ENCODE measurements at places on chromosomes 12 and 14. TPM values are rescaled to one million over a fixed set of nuclear protein-coding genes. Genes with fewer than 3 reads are reported as not detected.

- H3K36me3 ChIP-seq = no peaks in the 10 kb centered on the region
- H3K4me1 ChIP-seq = peaks cover 3% of the 10 kb centered on the region
- no peak overlapping the region for H3K27ac ChIP-seq
- no peak for DNase-seq
- H3K4me3 ChIP-seq = no peak overlapping the region
These were observed 188.5 kb upstream of the TMEM132C start for GRCh38 chr12:128078301-128078971.

Gene MIP
- not detected for total RNA-seq

DNA sequence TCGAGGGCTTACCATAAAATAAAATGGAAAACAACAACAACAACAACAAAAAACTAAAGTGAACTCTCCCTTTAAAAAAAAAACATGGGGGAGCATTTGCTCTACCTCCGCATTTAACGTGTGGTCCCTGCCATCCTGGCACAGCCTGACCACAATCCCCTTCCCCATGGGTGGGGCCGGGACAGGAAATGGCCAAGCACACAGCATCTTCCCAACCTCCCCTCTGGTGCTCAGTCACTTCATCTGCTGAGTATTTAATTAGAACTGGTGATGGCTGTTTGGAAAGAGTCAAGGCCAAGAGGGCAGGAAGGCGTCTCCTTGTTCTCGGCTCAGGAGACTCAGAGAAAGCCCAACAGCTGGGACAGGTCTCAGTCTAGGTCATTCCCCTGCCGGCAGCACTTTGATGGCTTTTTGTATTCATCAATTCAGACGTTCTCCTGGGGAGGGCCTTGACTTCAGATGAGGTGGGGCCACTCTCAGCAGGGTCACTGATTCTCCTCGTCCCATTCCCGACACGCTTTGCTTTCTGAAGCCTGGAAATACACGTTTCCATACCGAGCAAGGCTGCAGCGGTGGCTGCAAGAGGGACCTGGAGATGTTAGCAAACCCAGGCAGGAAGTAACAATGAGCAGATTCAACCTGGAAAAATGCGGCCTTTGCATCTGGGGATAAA is 44.4 kb downstream of the ANO2 start:
- no peaks in the 10 kb centered on the region for H3K36me3 ChIP-seq
- DNase-seq = no peak
- H3K27ac ChIP-seq = no peak overlapping the region

Gene SYNJ2BP
- 10.3 TPM for total RNA-seq

Gene KLRF1
- total RNA-seq = not detected

DNA sequence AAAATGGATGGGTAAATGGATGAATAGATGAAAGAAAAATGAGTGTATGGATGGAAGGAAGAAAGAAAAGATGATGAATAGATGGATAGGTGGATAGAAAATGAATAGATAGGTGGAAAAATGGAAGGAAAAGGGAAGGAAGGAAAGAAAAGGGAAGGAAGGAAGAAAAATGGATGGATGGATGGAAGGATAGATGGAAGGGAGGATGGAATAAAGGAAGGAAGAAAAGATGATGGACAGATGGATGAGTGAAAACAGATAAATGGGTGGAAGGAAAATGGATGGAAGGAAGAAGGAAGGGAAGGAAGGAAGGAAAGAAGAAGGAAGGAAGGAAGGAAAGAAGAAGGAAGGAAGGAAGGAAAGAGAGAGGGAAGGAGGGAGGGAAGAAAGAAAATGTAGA is 107.4 kb downstream of the DICER1 start:
- no peaks in the 10 kb centered on the region for H3K36me3 ChIP-seq
- H3K27me3 ChIP-seq = peaks cover 8% of the 10 kb centered on the region
- no peaks in the 10 kb centered on the region for H3K4me1 ChIP-seq
- no peak for DNase-seq

DNA sequence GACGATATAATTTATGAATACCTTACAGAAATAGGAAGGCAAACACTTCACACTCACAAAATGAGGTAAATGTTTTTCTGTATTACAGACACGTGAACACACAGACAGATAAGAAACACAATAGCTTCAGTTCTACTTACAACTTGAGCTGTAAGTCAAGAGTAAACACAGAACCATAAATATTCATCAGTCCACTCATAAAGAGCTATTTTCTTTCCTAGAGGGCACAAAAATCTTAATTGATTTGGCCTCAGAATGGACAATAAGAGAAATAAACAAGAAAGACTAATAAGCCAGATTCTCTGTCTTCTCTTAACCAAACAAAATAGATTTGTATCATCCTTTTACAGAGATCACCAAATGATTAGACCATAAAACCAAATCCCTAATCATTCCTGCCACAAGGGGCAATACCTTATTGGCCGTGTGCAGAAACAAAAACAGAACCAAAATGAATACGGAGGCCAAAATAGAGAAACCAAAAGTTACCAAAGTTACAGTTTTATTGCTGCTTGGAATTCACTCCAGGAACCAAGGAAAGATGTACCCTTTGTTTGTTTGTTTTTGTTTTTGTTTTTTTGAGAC is 38.1 kb upstream of the GARIN2 start:
- H3K4me1 ChIP-seq = no peaks in the 10 kb centered on the region
- H3K36me3 ChIP-seq = no peaks in the 10 kb centered on the region
- H3K27ac ChIP-seq = no peak overlapping the region

DNA sequence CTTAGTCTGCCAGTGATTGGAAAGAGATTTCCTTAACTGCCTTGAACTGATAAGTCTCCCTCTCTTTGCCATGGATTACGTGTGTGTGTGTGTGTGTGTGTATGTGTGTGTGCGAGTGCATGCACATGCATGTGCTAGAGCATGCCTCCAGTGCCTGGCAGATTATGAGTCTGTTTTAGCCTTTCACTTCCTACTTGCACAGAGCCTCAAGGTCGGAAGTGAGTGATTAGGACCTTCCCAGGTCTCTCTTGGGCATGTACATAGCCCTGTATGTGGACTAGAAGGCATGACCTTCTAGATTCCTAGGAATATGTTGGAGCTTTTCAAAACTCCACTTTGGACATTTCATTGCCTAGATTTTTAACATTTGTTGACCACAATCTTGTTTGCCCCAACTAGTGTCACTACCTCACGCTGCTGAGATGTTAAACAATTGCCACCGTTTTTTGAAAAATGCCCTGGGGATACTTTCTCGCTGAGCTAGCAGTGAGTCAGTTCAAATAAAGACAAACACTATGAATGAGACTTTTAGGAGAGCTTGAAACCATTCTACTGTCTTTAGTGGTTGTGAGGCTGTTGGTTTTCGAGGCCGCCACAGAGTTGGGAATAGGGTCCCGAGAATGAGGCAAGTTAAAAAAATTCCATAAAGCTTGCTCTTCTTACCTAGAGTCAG is 28.2 kb downstream of the KIAA0586 start:
- no peak overlapping the region for H3K27ac ChIP-seq
- H3K27me3 ChIP-seq = no peaks in the 10 kb centered on the region
- peaks cover 67% of the 10 kb centered on the region for H3K36me3 ChIP-seq
- no peaks in the 10 kb centered on the region for H3K4me1 ChIP-seq
- H3K4me3 ChIP-seq = no peak overlapping the region
- DNase-seq = no peak

- H3K27me3 ChIP-seq = no peaks in the 10 kb centered on the region
- DNase-seq = no peak
- no peak overlapping the region for H3K27ac ChIP-seq
These were observed 14.5 kb downstream of the GMFB start for GRCh38 chr14:54474232-54474793.

Gene PTHLH
- not detected for total RNA-seq

DNA sequence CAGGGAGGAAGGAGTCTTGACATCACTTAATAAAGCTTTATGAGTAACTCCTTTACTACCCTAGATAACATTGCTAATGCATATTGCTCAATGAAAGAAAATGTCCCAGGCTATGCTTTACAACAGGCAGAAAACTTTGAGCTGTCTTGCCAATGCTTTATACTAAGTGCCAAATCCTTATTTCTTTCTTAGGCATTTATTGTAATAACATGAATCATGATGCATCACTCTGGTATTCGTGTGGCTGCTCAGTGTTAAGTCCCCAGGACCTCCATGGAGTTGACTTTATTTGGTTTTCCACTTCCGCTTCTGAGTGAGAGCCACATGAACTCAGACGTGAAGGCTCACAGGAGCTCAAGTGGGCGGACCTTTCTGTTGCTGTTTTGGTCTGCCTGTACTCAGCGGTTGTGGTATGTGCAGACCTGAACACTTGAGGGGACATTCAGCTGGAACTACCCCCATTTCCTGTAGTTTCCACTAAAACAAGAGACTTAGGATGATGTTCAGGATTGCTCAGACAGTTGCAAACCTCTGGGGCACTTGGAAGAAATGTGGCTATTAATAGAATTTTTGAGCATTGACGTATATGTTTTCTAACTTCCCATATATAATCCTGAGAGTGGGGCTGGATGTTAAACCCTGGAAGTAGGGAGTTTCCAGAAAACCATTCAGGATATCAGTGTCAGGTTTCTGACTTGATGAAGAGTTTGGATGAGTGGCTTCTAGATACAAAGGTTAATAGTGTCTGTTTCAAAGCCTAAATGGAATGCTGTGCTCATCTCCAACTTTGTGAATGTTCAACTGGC is 258.6 kb downstream of the MSRB3 start:
- no peak overlapping the region for H3K27ac ChIP-seq
- peaks cover 4% of the 10 kb centered on the region for H3K4me1 ChIP-seq
- H3K4me3 ChIP-seq = no peak overlapping the region
- H3K27me3 ChIP-seq = no peaks in the 10 kb centered on the region
- no peak for DNase-seq

DNA sequence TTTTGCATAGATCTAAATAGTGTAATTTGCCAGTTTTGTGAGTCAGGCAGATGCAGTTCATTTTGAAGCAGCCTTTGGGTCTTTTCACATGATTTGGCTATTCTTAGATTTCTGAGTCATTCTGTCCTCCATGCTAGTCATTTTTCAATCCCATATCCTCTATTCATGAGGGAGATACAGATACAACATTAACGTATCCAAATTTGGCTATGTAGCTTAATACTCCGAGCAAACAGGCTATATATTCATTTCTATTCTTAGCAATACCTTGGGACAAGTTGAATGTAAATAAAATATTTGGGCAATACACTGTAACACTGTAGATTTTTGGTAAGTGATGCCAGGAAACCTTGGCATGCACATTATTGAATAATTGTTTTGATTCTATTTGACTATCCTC is 270.7 kb upstream of the PDE3A start:
- DNase-seq = no peak
- no peaks in the 10 kb centered on the region for H3K27me3 ChIP-seq
- no peak overlapping the region for H3K27ac ChIP-seq
- no peak overlapping the region for H3K4me3 ChIP-seq

DNA sequence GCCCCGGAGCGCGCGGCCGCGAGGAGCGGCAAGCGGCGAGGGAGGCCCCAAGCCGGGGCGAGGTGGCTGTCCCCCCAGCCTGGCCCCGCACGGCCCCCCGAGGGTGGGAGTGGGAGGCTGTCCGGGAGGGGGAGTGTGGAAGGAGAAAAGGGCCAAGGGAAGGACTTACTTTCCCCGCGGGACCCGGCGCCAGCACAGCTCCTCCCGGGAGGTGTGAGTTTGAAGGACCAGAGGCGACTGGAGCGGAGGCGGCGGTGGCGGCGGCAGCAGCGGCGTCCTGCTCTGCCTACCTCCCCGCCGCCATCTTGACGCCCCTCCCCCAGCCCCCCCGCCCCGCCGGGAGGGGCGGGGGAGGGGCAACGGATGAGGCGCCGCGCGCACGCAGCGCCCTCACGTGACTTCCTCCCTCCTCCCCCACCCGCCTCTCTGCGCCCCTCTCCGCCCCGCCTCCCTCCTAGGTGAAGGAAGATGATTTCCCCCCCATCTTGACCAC is at the start of gene SBNO1:
Gene SBNO1, minus strand, starts transcription at position 316 of the 493 bp plus-strand sequence. CDS start 14,406 bp downstream, outside the sequence.
- H3K27ac ChIP-seq = peak within 1 kb of the TSS; percentile 94
- peaks cover 35% of the 10 kb centered on the region for H3K4me1 ChIP-seq
- H3K4me3 ChIP-seq = peak within 1 kb of the TSS; percentile 93
- H3K27me3 ChIP-seq = no peaks in the 10 kb centered on the region

GRCh38 chr12:58419905-58420304 is 478.5 kb downstream of the ATP23 start:
- H3K4me1 ChIP-seq = peaks cover 26% of the 10 kb centered on the region
- no peaks in the 10 kb centered on the region for H3K27me3 ChIP-seq
- peak overlapping the region; percentile 43 for H3K27ac ChIP-seq
- H3K36me3 ChIP-seq = no peaks in the 10 kb centered on the region

- no peak overlapping the region for H3K27ac ChIP-seq
- no peaks in the 10 kb centered on the region for H3K4me1 ChIP-seq
- DNase-seq = no peak
- no peak overlapping the region for H3K4me3 ChIP-seq
These were observed 332.6 kb upstream of the TMPO start for GRCh38 chr12:98182821-98183220.

Gene GPR135
- total RNA-seq = 3.0 TPM

Gene KRT72
- total RNA-seq = 7.7 TPM

DNA sequence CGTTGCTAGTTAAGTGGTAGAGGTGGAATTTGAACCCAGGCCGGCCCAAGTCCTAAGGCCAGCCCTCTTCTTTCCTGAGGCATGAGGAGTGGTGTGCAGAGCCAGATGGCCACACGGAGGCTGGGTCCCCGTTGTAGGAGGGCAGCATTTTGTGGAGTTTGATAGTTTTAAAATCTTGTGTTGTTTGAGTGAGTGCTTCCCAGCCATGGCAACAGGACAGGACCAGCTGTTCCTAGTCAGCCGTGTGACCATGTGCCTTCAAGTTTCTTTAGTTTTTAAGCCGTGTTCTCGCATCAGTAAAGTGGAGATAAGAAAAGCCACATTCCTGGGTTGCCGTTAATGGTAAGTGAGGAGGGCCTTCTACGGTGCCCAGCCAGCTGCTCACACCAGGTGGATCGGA is 44.4 kb downstream of the UBE3B start:
- no peak overlapping the region for H3K4me3 ChIP-seq
- H3K27ac ChIP-seq = no peak overlapping the region
- H3K36me3 ChIP-seq = peaks cover 96% of the 10 kb centered on the region
- DNase-seq = no peak

Gene FAM186B
- 1.9 TPM for total RNA-seq

All from suprapubic skin (tissue), 4 donors.